ENCODE measurements at places on chromosomes 7 and 10. TPM values are rescaled to one million over a fixed set of nuclear protein-coding genes. Genes with fewer than 3 reads are reported as not detected.

The ELFN1 gene
- not detected for total RNA-seq

The GPR26 gene
- total RNA-seq = not detected

The BTBD16 gene
- total RNA-seq = not detected

The DDC gene
- not detected for total RNA-seq

The TDRD1 gene
- 1.4 TPM for total RNA-seq

The COL28A1 gene
- total RNA-seq = 0.24 TPM

The ADAM22 gene
- not detected for total RNA-seq

The ANKRD61 gene
- total RNA-seq = 0.48 TPM

The MINDY4 gene
- 0.96 TPM for total RNA-seq

The ATOH7 gene
- total RNA-seq = not detected

The TBATA gene
- not detected for total RNA-seq

The NPFFR1 gene
- not detected for total RNA-seq

The LIPJ gene
- total RNA-seq = not detected

The PIK3AP1 gene
- 1.1 TPM for total RNA-seq

The AOC1 gene
- 0.96 TPM for total RNA-seq
